ENCODE measurements at places on chromosomes 7 and 10. TPM values are rescaled to one million over a fixed set of nuclear protein-coding genes. Genes with fewer than 3 reads are reported as not detected.

The UFSP1 gene
- total RNA-seq: 2.7 TPM

The ZMYND11 gene
- 30.9 TPM for total RNA-seq

The TAF3 gene
- 2.2 TPM for total RNA-seq

The EIF3B gene
- total RNA-seq: 115 TPM

The TEX47 gene
- not detected for total RNA-seq

The ETV1 gene
- 12.5 TPM for total RNA-seq

The MBL2 gene
- 0.05 TPM for total RNA-seq

The CUZD1 gene
- total RNA-seq: 1.1 TPM

The MCM7 gene
- total RNA-seq: 231 TPM

The GPR26 gene
- 0.09 TPM for total RNA-seq
